ENCODE measurements at places on chromosomes 7 and 10. TPM values are rescaled to one million over a fixed set of nuclear protein-coding genes. Genes with fewer than 3 reads are reported as not detected.

- no peak for DNase-seq
These were observed 4.8 kb upstream of the CYP3A43 start for GRCh38 chr7:99822731-99823718.

DNA sequence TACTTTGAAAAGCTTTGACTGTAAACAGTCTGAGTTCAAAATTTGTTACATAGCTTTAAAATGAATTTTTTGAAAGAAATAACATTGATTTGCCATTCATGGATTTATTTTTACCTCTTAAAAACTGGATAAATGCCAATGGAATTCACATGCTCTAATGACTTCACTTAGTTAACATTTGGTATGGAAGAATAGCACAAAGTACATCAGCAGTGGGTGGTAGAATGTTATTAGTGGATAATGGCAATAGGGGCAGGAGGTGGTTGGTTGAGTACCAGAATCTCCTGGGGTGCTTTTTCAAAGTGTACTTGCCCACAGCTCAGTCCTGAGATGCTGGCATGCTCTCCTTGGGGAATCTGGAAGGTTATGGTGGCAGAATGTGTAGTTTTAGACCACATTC is 4.7 kb downstream of the PPP1R9A start:
- DNase-seq = no peak

- no peak for DNase-seq
These were observed 1.2 kb downstream of the ING3 start for GRCh38 chr7:120951826-120952225.

The AGAP9 gene
- total RNA-seq = 2.5 TPM

The SPDYE9 gene
- total RNA-seq = not detected

The ZNF804B gene
- total RNA-seq = not detected
